ENCODE measurements at places on chromosomes 6 and 20.

GRCh38 chr6:142721215-142721920, 223.6 kb downstream of the HIVEP2 start:
- no peak for DNase-seq

DNA sequence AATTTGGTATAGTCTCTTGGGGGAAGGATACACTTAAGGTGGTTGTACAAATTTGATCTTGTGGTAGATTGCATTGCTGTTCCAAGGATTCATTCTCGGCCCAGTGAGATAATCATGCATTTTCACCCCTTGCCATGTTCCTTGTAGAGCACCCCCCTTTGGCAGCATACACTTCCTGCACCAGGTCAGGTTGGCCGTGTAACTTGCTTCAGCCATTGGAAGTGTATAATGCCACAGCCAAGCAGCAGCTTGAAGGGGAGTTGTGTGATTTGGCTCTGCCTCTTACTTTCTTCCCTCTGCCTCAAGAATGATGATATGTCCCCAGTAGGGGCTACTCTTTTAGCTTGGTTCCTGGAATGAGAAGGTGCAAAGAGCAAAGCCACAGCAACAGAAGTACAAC, 21.9 kb downstream of the CCN2 start:
- no peak for DNase-seq

DNA sequence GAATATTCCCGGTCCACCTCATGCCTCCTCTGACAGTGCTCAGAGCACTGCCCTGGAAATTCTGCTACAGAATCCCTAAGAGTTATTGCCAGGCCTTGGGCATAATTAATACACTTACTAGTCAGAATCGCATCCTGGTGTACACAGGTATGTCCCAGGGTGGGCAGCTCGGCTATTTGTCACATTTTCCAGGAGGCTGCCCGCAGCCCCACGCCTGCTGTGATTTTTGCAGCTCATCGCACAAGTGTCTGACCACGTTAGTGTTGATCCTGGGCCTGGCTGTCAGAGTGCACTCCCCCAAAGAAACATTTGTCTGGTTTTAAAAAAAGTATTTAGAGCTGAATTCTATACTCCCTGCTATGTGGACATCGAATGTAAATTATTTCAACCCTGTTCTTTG, 105.4 kb downstream of the CD83 start:
- no peak for DNase-seq

GRCh38 chr6:79536954-79537747, at the start of gene LCA5:
Gene LCA5, minus strand, starts transcription at chr6:79537430. Its CDS starts 18,536 bp downstream, at chr6:79518894.
- peak; percentile 98 for DNase-seq

- DNase-seq, result no peak
Measured at GRCh38 chr20:36498386-36499179, 42.7 kb upstream of the MYL9 start.

DNA sequence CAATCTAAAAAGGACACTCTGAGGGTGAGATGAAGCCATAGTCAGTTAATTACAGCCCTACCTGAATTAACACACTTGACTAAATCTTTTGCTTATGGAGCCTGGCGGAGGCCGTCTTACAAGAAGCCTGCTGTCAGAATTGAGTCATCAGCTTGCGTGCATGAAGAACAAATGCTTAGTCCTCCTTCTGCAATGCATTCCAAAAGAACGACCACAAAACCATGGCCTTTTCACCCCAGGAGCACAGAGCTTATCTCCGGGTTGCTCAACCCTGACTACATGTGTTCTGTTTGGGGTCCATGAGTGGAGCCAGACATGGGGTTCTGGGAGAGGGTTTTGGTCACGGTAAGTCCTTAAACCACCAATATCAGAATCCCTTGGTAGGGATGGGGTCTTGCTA, 318.1 kb downstream of the CLIC5 start:
- DNase-seq, result no peak

DNA sequence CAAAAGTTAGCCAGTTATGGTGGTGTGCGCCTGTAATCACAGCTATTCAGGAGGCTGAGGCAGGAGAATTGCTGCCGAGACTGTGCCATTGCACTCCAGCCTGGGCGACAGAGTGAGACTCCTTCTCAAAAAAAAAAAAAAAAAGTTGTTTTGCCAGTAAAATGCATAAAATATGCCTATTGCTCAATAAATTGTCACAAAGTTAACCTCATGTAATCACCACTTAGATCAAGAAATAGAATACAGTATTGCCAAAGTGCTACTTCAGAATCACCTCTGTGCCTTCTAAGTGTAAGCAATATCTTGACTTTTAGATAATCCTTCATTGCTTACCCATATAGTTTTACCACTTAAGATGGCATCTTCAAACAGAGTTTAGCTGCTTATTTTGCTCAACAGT, 80.7 kb downstream of the TRMT11 start:
- DNase-seq, result no peak

- no peak for DNase-seq
Measured at GRCh38 chr6:32058511-32058963, 20.3 kb downstream of the CYP21A2 start.

GRCh38 chr6:81067057-81067456, 685.4 kb downstream of the TENT5A start:
- no peak for DNase-seq

DNA sequence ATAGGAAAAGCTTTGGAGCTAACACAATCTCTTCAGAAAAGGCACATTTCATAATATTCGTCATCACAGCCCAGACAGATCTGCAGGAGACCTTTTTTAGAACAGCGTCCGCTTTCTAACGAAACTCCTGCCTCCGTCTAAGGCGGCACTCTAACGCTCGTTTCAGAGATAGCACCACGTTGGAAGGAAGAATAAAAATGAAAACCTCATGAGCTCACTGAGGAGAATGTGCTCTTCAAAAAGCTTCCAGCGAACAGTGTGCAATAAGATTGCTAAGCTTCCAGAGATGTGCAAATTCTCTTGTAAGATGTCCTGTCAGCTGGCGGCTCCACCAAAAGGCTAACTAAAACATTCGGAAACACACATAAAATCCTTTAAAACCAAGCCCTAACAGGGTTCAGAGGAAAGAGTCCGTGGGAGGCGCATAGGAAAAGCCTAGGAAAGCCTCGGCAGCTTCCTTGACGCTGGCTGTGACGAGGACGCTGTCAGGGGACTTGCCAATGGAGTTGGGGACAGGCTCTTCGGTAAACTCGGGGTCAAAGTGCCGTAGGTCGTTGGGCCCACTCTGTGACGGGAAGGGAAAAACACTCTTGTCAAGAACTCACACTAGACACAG, 117.6 kb upstream of the SLC2A12 start:
- no peak for DNase-seq

DNA sequence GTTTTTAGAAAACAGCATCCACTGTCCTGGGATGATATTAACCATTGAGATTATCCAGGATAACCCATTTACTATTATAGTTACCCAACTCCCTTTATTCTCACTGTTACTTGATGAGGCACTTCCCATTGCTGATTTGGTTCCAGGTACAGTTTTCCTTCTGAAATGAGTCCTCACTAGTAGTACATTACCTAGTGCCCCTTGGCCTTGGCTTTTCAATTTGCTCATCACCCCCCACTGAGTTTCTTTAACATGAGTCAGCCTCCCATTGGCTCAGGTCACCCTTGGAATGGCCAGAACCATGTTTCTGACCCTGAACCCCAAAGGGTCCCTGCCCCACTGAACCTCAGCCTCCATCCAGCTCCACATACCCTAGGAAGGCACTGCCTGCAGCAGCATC, 28.4 kb downstream of the MDGA1 start:
- DNase-seq, result no peak

DNA sequence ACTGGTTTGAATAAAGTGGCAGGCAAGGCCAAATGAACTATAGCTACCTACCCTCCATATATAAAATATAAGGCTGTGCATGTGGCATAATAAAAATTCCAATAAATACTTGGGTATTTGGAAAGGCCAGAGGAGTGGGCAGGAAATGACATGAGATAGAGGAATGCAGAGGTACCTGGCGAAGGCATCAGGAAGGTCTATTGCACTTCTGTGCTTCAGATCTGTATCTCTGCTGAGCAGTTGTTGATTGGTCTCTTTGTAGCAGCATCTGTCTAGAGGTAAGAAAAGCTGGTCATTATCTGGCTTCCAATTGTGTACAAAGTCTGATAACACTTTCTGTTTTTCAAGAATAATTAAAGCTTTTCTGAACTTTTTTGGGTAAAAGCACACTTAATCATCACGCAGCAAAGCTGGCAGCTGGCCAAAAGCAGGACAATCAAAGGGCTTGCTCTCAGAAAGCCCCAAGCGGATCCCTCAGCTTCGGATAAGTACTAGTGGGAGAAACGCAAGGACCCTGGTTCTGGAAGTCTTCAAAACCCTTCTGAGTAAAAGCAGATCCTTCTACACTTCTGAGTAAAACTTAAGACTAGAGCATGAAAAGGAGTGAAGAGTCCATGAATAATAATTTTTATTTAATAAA, 120.1 kb upstream of the TCF21 start:
- no peak for DNase-seq

GRCh38 chr20:18057994-18058349, 256 bp upstream of the OVOL2 start:
- no peak for DNase-seq

Data from renal pelvis (tissue), 12 donors.